ENCODE measurements at places on chromosomes 11 and 22. TPM values are rescaled to one million over a fixed set of nuclear protein-coding genes. Genes with fewer than 3 reads are reported as not detected.

DNA sequence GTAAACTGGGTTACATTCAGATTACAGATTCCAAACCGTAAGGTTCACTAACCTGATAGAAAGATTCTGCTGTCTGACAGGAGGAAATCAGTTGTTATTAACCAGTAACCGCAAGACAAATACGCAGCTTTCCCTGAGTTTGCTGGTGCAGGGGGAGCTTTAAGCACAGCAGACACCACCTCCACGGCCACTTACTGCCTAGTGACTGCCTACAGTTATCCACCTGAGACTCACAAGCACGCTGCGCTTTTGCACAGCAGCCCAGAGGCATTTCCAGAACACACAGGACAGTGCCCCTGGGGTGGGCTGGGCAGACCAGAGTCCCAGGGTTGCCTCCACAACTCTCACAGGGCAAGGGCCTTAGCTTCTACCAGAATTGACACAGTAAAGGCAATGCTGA, 90.9 kb downstream of the CTTN start:
- peaks cover 3% of the 10 kb centered on the region for H3K4me1 ChIP-seq
- H3K4me3 ChIP-seq = no peak overlapping the region
- H3K27ac ChIP-seq = no peak overlapping the region
- H3K36me3 ChIP-seq = no peaks in the 10 kb centered on the region
- H3K27me3 ChIP-seq = no peaks in the 10 kb centered on the region
- DNase-seq = no peak

Gene POLD3
- total RNA-seq = 21.1 TPM

Gene PIM3
- total RNA-seq = 132 TPM

GRCh38 chr22:22796724-22797123, 90.9 kb upstream of the IGLL5 start:
- H3K27ac ChIP-seq = no peak overlapping the region
- H3K36me3 ChIP-seq = no peaks in the 10 kb centered on the region
- no peak overlapping the region for H3K4me3 ChIP-seq
- no peaks in the 10 kb centered on the region for H3K27me3 ChIP-seq
- H3K4me1 ChIP-seq = no peaks in the 10 kb centered on the region
- no peak for DNase-seq

Gene CYB5R3
- total RNA-seq = 265 TPM

Gene APOA5
- 0.77 TPM for total RNA-seq

DNA sequence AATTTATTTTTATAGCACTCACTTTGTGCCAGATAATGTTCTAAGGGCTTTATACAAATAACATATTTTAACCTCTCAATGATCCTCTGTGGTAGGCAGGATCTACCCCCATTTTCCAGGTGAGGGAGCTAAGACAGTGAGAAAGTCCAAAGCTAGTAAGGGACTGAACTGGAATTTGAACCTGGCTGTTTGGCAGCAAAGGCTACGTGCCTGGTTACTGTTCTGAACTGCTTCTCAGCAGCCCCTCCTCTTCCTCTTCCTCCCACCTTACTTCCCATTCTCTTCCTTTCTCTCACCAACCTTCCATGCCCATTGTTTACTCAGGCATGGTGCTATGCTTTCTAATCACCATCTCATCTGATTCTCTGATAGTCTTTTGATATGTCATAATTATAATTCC, 82.0 kb downstream of the INSC start:
- H3K27me3 ChIP-seq = no peaks in the 10 kb centered on the region
- peaks cover 5% of the 10 kb centered on the region for H3K4me1 ChIP-seq
- no peaks in the 10 kb centered on the region for H3K36me3 ChIP-seq
- H3K4me3 ChIP-seq = no peak overlapping the region
- no peak for DNase-seq
- H3K27ac ChIP-seq = no peak overlapping the region

DNA sequence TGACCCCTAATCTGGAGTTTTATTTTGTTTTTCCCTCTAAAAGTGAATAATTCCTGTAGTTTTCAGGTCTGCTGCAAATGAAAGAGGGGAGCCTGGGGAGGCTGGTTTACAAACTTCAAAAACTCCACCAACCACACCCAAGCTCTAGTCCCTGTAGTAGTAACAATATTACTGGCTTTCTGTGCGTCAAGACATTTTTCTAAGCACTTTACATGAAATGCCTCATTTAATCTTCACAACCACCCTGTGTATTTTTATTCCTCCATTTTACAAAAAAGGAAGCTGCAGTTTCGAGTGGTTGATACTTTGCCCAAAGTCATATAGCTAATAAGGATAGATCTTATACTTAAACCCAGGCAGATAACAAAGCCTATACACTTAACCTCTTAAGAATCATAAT, 23.5 kb downstream of the CTNND1 start:
- DNase-seq = no peak
- H3K4me1 ChIP-seq = peaks cover 18% of the 10 kb centered on the region
- peaks cover 4% of the 10 kb centered on the region for H3K36me3 ChIP-seq
- H3K27me3 ChIP-seq = no peaks in the 10 kb centered on the region
- no peak overlapping the region for H3K27ac ChIP-seq

DNA sequence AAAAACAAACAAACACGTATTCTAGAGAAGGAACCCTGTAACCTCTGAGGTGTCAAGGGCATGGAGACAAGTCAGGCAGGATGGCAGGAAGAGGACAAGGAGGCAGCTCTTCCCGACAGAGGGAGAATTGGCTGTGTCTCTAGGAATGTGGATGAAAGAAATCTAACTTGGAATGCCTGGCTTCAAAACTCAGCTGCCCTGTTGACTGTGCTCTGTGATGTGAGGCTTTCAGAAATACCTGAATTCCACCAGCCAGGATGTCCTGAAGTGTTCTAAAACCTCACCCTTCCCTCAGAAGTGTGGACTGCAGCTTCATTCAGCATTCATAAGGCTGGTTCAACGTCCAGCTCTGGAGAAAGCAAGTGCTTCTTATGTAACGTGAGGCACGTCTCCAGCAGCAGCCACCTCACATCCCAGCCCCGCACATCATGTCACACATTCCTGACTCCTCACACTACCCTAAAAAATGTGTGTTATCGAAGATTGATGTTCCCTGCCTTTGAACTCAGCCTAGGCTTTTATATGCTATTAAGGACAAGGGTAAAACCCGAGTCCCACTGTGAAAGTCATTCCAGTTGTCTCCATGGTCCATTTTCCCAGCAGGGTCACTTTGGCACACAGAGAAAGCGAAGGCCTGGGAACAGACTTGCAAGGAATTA, 398.9 kb downstream of the ETS1 start:
- no peak overlapping the region for H3K4me3 ChIP-seq
- peak; percentile 44 for DNase-seq

Gene FAM111B
- total RNA-seq = 6.9 TPM

DNA sequence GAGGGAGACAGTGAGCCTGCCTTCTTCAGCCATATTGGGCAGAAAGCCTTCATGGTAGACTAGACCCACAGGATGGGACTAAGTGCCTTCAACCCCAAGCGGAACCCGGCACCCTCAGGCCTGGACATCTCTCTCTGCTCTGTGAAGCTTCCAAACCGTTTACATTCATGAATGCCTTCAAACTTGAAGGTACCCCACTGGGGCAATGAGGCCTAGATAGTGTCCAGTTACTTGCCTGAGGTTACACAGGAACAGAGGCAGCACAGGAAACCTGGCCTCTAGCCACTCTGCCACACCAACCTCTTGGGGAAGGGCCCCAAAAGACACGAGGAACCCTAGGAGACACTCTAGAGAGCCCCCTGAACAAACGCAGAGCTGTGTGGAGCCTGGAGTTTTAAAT, 14.5 kb upstream of the CYP2R1 start:
- no peak overlapping the region for H3K4me3 ChIP-seq
- no peaks in the 10 kb centered on the region for H3K36me3 ChIP-seq
- no peak for DNase-seq

GRCh38 chr11:33057284-33057683, 17.9 kb downstream of the TCP11L1 start:
- no peaks in the 10 kb centered on the region for H3K27me3 ChIP-seq
- H3K36me3 ChIP-seq = peaks cover 23% of the 10 kb centered on the region
- no peak overlapping the region for H3K27ac ChIP-seq
- no peak for DNase-seq

DNA sequence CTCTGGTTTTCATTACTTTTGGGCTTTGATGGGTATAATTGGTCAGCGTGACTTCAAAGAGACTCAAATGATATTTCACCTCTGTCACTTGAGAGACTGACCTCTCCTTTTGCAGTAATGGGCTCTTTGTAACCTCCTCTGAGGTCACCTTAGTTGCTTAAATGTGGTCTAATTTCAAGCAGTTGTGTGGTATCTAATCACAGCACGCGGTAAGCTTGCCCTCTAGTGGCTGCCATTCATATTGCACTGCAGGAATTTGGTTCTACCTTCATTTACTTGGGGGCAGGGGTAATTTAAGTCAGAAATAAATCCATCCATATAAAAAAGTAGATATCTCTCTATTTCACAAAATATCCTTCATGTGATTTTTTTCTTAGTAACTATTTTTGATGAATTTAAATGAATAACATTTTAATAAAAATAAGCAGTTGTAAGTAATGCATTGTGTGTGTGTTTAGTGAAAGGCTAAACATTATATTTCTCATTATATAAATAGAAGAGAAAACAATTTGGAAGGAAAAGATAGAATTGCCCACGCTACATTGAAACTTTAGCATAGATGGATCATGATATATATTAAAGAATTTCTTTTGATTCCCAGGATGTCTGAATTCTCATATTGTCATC, 55.0 kb upstream of the ANO3 start:
- H3K36me3 ChIP-seq = no peaks in the 10 kb centered on the region
- no peak overlapping the region for H3K4me3 ChIP-seq
- peak; percentile 73 for DNase-seq
- no peaks in the 10 kb centered on the region for H3K27me3 ChIP-seq
- H3K4me1 ChIP-seq = no peaks in the 10 kb centered on the region
- no peak overlapping the region for H3K27ac ChIP-seq

DNA sequence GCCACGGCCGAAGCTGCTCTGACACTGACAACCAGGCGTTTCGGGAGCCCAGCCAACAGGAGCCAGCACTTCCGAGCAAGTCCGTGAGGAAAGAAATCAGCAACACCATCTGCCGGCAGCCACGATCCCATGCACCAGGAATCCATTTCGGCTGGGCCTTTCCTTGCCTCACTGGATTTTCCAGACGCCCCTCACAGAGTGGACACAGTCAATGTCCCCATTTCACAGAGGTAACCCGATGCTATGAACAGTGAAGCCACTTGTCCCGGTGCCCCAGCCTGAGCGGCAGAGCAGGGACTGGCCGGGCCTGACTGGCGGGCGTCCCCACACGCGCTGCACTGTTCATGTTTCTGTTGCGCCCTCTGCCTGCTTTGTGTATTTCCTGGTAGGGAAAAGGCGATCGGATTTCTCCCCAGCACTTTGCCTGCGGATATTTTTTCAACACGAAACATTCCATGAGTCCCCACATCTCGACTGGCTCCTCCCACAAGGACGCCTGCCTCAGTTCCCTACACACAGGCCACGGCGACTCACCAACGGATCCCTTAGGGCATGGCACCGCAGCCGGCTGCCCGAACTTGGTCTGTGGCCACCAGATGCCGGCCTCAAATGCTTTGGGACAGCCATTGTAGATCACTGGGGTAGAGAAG, 55.3 kb downstream of the TRMU start:
- no peak overlapping the region for H3K4me3 ChIP-seq
- H3K27me3 ChIP-seq = no peaks in the 10 kb centered on the region
- no peak overlapping the region for H3K27ac ChIP-seq
- no peaks in the 10 kb centered on the region for H3K36me3 ChIP-seq

Gene MAP6
- 17.8 TPM for total RNA-seq
